Left ventricle myocardium inferior (tissue), 1 donor: ENCODE measurements at places on chromosomes 16 and 17. TPM values are rescaled to one million over a fixed set of nuclear protein-coding genes. Genes with fewer than 3 reads are reported as not detected.

Gene CCL14
- 8.8 TPM for total RNA-seq

Gene HNF1B
- total RNA-seq: not detected

Gene PRAC2
- total RNA-seq: not detected

DNA sequence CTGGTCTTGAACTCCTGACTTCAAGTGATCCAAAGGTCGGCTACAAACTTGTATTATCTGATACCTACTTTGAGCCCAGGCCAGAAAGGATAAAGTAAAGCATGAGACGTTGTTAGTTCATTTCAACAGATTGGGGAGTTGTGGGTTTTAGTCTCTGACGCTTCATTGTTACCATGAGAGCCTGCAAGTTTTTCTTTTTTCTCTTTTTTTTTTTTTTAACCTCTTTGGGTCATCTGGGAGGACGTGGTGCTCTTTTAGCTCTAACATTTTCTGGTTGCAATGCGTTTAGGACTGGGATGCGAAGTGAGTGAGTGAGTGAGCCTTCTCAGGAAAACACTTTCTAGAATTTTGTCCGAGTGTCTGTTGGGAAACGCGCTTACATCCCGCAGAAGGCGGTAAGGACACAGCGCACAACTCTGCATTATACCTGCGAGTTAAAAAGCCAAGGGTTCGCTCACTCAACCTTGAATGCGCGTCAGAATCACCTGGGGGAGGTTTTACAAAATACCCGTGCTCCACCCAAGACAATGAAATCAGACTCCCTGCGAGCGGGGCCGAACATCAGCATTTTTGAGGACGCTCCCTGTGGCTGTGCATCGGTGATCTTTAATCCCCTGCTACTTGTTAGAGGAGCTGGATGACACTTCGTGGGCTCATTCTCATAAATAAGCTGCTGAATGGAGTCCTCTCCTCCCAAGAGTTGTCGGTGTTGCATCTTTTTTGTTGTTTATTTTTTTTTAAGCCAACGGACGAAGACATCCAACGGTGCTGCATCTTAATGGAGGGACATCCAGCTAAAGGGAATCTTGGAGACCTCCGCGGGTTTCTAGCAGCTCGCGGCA lies 629 bp upstream of the RNF135 start:
- no peak for DNase-seq

DNA sequence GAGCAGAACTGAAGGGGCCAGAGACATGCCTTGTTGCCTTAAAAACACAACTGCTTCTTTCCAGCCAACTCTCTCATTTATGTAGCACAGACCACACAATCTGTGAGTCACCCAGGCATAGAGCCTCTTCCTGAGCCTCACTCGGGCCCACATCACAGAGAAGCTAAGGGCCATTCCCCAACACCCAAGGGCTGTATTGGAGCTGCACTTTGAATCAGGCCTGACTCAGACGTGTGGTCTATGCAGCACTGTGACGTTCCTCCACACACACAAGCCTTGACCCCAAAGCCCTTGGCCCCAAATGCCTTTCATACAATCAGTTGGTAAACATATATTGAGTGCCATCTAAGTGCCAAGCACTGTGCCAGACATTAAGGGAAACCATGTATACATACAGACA lies 308.9 kb upstream of the DYNLRB2 start:
- DNase-seq: no peak

Gene ZNF423
- 8.6 TPM for total RNA-seq

Gene KRT33A
- not detected for total RNA-seq

DNA sequence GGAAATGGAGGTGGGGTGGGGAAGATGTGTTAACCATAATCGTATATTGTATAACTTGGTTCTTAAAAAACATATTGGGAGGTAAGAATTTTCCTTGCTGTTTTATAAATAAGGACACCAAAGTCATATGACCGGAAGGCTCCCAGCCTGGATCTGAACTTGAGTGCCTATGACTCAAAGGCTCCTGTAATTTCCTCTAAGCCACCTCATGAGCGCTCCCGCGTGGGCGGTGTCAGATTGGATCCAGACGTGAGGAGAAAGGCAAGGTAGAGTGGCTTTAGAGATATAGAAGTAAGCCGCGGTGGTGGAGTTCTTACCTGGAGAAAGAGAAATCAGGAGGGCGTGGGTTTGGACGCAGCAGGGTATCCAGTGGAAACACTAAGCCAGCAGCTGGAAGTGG lies 196.2 kb upstream of the NLRP1 start:
- no peak for DNase-seq

Gene FOXF1
- 0.33 TPM for total RNA-seq

Gene KRT24
- total RNA-seq: not detected

GRCh38 chr16:66490774-66491715 lies 58.9 kb downstream of the TK2 start:
- DNase-seq: no peak

GRCh38 chr16:53651357-53651756 lies 52.3 kb downstream of the RPGRIP1L start:
- DNase-seq: no peak

Gene TBC1D26
- total RNA-seq: not detected

Gene TEKT1
- not detected for total RNA-seq

Gene PPP1R1B
- total RNA-seq: 0.36 TPM

DNA sequence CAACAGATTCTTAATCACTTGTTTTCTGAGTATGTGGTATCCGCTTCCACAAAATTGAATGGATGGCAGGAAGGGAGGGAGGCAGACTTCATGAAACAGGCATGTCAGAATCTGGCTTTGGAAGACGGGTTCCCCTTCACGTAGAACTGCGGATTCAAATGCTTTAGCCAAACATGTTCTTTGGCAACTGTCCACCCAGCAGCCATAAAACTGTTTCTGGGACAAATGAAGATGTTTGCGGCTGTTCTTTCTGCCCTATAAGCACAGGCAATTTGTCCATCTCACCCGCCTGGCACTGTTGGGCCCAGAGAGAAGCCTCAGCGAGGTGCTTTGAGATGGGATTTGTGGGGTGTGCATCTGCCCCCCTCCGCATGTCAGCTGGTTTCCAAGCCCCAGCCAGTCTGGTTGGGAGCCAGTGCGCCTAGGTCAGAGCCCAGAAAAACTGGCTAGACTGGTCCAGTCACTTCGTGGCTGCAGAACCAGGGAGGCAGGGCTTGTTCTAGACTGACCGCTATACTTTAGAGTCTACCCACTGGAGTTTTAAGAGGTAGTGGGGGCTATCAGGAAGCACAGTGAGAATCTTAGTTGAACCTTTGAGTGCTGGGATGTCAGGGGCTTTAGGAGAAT lies 6.3 kb downstream of the CRHR1 start:
- no peak for DNase-seq

Gene TBC1D3E
- not detected for total RNA-seq

DNA sequence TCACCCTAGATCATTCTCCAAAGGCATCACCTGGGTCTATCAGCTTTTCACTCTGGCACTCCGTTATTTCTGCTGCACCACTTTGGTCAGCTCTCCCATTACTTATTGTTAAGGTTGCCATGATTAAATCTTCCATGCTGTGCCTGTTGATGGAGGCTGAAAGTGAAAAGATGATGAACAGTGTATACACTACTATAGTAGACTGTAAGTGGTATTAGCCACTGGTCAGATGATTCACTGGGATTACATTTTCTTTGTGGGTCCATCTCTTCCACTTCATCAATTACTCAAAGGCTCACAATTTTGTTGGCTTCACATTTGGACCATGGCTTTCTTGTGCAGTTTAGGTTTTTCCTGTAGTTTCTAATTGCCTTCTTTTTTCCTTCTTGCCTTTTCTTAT lies 15.9 kb upstream of the LGALS9 start:
- DNase-seq: no peak

Gene KRTAP4-9
- not detected for total RNA-seq

Gene TBX21
- 0.25 TPM for total RNA-seq

- no peak for DNase-seq
These were observed 20.5 kb upstream of the BLMH start for GRCh38 chr17:30312226-30312625.
